ENCODE measurements at places on chromosomes 1 and 21.

DNA sequence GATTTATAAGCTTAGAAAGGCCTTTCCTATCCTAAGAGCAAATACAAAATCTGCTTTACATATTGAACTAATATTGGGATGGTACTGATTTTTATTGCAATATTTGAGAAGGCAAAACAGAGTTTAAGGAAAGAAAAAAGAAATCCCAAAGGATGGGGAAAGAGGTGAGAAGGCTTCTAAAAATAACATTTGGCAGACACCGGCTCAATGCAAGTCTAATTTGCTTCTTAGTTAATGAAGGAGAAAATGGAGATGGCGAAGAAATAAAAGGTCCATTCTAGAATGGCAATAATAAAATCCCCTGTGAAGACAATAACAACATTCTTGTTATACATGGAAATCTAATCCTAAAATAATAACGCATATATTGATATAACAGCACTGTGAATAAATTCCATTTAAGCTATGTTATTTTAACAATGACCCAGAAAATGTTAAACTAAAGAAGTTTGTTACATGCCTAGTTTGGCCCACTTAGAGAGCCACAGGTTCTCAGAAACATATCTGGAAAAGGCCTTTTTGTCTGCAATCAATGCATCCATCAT is 117.7 kb downstream of the HLCS start:
- no peak for DNase-seq

GRCh38 chr1:234605983-234606783 is 3.8 kb downstream of the IRF2BP2 start:
- DNase-seq: no peak

GRCh38 chr1:31782421-31783410 is 18.6 kb upstream of the ADGRB2 start:
- no peak for DNase-seq

GRCh38 chr1:182119631-182120030 is 58.1 kb upstream of the ZNF648 start:
- no peak for DNase-seq

DNA sequence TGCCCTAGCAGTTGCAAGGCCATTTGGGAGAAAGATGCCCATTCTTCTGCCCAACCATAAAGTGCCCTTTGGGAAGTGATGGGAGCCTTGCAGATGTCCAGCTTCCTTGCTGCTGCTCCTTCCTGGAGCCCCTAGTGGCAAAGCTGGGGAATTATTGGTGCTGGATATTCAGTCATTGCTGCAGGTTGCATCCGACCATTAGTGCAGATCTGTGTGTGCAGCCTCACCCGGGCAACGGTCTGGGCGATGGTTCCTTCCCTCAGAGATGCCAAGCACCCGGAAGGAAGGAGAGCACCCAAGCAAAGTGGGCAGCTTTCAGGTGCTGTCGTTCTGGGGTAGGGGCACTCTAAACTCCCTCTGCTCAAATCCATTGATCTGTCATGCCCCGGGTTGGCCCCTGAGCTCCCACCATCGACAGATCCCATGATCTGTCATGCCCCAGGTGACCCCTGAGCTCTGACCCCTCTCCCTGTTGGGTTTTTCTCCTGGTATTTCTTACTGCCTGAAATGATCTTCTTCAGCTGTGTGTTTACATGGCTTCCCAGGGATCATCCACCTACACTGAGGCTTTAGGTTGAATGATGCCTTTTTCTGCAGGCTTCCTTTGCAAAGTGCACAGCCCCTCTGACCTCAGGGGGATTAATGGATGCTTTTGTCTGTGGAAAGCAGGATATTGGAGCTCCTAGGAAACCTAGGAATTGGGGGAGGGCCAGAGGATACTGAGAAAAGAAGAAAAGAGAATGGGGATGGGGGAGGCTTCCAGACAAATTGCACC is 467.5 kb downstream of the PTPRU start:
- DNase-seq: peak; percentile 9

DNA sequence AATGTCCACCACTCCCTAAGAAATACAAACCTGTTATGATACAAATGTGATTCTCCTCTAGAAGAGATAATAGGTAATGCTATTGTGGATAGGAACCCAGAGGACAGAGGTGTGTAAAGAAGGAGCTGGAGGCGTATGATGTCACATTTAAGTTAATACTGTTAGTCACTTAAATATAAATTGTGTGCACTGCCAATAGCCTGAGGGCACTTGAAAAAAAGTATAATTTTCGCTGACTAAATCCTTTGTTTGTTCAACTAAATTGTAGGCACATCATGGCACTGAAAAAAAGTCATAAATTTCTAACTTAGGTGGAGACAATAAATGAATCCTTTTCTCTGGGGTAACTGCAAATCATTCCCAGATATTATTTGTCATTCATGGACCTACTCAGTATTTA is 4.4 kb downstream of the RCSD1 start:
- no peak for DNase-seq
